ENCODE measurements at places on chromosomes 2 and 18. TPM values are rescaled to one million over a fixed set of nuclear protein-coding genes. Genes with fewer than 3 reads are reported as not detected.

DNA sequence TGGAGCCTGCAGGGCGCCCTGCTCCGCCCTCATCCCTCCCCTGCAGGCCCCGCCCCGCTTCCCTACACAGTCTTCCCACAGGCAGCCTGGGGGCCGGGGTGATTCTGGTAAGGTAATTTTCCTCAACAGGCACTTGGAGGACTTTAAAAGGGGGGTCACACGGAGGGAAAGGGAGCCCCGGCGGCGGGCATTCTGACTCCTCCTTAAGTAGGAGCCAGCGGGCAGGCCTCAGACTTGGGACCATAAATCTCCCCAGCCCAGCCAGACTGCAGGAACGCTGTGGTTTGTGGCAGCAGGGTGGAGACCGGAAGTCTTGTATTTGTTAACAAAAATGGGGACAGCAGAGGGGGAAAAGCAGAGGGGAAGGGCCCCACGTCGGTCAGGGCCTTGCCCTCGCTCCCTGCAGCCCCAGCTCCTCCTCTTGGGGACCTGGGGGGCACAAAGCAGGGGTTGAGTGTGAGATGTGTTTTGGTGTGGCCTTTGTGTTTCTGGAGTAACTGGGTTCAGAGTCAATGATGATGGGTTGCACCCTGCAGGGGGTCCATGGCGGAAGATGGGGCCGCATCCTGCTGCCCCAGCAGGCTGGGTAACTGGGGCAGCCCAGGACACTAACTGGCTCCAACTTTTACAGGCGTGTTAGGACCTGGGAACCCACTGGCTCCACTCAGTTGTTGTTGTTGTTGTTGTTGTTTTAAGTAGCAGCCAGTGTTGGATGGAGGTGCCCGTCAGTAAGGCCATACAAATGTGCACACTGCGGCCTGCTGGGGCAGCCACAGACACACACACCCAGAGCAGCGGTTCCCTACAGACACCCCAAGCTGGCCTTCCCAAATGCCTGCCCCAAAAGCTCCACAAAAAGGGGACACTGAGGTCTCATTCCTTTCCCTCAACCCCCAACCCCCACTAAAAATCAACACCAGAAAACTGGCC is 27.7 kb downstream of the SMAD7 start:
- peaks cover 52% of the 10 kb centered on the region for H3K4me1 ChIP-seq
- peaks cover 11% of the 10 kb centered on the region for H3K36me3 ChIP-seq
- DNase-seq: no peak
- peak overlapping the region; percentile 23 for H3K4me3 ChIP-seq
- H3K27ac ChIP-seq: peak overlapping the region; percentile 47

DNA sequence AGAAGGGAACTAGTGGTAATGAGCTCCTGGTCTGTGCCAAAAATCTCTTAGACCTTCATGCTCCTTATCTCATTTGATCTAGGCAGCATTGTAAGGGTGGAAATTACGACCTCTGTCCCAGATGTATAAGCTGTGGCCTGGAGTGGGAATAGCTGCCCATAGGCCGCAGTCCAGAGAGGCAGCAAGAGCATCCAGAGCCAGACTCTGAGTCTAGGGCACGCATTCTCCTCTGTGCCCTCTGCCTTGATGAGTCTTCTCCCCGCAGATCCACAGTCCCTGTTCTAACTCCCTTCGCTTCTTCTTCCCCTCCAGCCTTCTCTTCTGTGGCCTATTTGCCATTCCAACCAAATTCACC is 304.6 kb downstream of the MYCN start:
- no peak overlapping the region for H3K27ac ChIP-seq
- peaks cover 2% of the 10 kb centered on the region for H3K27me3 ChIP-seq
- H3K4me3 ChIP-seq: no peak overlapping the region
- H3K36me3 ChIP-seq: no peaks in the 10 kb centered on the region
- DNase-seq: no peak

DNA sequence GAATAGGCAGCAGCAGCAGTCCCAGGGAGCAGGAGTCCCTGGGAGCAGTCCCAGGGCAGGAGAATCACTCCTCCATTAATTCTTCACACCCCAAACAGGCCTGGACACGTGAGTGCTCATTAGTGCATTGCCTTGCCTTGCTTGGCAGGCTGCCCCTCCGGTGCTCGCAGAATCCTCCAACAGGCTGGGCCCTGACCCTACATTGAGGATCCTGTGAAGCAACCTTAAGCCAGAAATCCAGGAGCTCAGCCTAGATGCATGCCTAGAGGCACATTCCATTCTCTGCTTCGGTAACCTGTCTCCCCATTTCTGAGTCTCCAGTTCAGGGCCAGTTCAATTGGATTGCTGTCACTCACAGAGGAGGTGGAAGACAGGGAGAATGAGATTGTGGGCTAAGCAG is 97.4 kb upstream of the LRATD1 start:
- no peaks in the 10 kb centered on the region for H3K27me3 ChIP-seq
- H3K4me3 ChIP-seq: no peak overlapping the region
- H3K27ac ChIP-seq: no peak overlapping the region
- no peaks in the 10 kb centered on the region for H3K4me1 ChIP-seq
- DNase-seq: no peak

GRCh38 chr18:48833701-48834412 is 116.9 kb downstream of the SMAD7 start:
- no peaks in the 10 kb centered on the region for H3K36me3 ChIP-seq
- DNase-seq: no peak
- peak overlapping the region; percentile 93 for H3K27ac ChIP-seq
- no peaks in the 10 kb centered on the region for H3K27me3 ChIP-seq
- H3K4me1 ChIP-seq: peaks cover 41% of the 10 kb centered on the region
- peak overlapping the region; percentile 70 for H3K4me3 ChIP-seq

Gene PKDCC
- polyA plus RNA-seq: 0.61 TPM

Gene WDR7
- 14.8 TPM for polyA plus RNA-seq

All from GM12878 (cell line).